Upper lobe of right lung (tissue), 1 donor: ENCODE measurements at places on chromosomes 3 and 15. TPM values are rescaled to one million over a fixed set of nuclear protein-coding genes. Genes with fewer than 3 reads are reported as not detected.

GRCh38 chr3:28940530-28940929 is 340.3 kb upstream of the RBMS3 start:
- H3K4me1 ChIP-seq = peaks cover 14% of the 10 kb centered on the region
- DNase-seq = no peak
- H3K27ac ChIP-seq = peak overlapping the region; percentile 55
- H3K27me3 ChIP-seq = no peaks in the 10 kb centered on the region
- H3K4me3 ChIP-seq = no peak overlapping the region
- H3K36me3 ChIP-seq = no peaks in the 10 kb centered on the region

DNA sequence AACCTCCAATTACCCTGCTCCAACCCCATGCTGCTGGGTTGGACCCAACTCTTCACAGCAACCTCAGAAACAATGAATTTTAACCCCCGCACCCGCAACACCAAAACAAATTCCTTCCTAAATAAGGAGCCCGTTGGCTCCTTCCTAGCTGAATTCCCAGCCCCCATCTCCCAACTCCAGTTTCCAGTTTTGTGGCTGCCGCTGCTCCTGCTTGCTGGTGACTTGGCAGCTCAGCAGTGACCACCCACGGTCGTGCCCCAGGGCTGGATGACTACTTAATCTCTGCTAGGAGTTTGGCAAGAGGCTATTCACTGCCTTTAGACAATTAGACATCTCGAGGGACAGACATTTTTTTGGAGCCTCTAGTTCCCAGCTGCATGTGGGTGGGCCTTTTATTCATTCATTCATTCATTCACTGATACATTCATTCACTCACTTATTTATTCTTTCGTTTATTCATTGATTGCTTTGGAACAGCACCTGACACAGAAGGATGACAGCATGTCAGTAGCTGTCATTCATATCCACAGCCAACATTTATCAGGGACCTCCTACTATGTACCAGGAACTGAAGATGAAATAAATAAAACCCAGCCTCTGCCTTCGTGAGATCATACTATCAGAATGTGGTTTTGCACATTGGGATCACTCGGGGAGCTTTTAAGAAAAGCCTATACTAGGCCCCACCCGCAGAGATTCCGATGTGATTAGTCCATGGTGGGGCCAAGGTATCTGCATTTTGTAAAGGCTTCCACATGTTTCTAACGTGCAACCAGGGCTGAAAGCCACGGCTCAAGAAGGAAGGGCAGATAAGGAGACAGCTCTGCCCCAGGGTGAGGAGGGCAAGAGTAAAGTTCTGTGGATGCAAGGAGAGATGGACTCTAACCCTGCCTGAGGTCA is 256.5 kb downstream of the SHQ1 start:
- no peak overlapping the region for H3K4me3 ChIP-seq
- no peaks in the 10 kb centered on the region for H3K36me3 ChIP-seq
- DNase-seq = no peak
- no peaks in the 10 kb centered on the region for H3K4me1 ChIP-seq
- no peaks in the 10 kb centered on the region for H3K27me3 ChIP-seq
- no peak overlapping the region for H3K27ac ChIP-seq

DNA sequence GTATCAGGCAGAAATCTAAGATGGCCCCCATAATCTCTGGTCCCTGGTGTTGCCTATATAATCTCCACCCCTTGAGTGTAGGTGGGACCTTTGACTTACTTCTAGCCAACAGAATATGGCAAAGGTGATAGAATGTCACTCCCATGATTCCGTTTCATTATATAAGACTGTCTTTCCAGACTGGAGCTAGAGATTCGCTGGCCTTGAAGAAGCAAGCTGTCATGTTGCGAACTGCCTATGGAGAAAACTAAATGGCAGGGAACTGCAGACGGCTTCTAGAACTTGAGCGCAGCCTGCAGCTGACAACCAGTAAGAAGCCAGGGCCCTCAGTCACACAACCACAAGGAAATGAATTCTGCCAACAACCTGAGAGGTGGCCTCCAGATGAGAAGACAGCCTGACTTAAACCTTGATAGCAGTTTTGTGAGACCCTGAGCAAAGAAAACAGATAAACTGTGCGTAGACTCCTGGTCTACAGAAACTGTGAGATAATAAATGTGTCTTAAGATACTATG is 2.2 kb upstream of the KPNA1 start:
- no peak overlapping the region for H3K4me3 ChIP-seq
- no peak overlapping the region for H3K27ac ChIP-seq
- H3K27me3 ChIP-seq = no peaks in the 10 kb centered on the region
- H3K4me1 ChIP-seq = peaks cover 16% of the 10 kb centered on the region
- DNase-seq = no peak
- no peaks in the 10 kb centered on the region for H3K36me3 ChIP-seq

DNA sequence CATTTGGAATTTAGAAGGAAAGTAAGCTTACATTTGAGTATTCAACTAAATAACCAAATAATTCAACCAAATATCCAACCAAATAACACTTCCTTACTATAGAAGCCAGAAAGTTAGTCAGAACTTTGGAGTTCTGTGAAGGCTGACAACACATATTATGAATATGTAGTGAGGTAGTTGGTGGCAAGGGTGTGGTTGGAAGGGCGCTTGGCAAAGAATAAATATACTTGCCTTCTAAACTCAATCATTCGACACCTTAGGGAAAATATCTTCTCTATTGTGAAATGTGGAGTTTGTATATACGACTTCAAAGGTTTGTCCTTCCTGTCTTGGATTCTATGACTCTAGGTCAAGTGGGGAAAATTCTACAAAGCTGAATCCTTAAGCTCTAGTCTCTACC is 111.7 kb upstream of the OSTN start:
- H3K27me3 ChIP-seq = no peaks in the 10 kb centered on the region
- no peak overlapping the region for H3K27ac ChIP-seq
- H3K4me1 ChIP-seq = no peaks in the 10 kb centered on the region
- no peaks in the 10 kb centered on the region for H3K36me3 ChIP-seq
- no peak for DNase-seq
- H3K4me3 ChIP-seq = no peak overlapping the region

- no peaks in the 10 kb centered on the region for H3K27me3 ChIP-seq
- peak overlapping the region; percentile 94 for H3K4me3 ChIP-seq
- H3K36me3 ChIP-seq = no peaks in the 10 kb centered on the region
- peaks cover 37% of the 10 kb centered on the region for H3K4me1 ChIP-seq
Observed at GRCh38 chr3:143973259-143974021, 1.8 kb downstream of the DIPK2A start.

DNA sequence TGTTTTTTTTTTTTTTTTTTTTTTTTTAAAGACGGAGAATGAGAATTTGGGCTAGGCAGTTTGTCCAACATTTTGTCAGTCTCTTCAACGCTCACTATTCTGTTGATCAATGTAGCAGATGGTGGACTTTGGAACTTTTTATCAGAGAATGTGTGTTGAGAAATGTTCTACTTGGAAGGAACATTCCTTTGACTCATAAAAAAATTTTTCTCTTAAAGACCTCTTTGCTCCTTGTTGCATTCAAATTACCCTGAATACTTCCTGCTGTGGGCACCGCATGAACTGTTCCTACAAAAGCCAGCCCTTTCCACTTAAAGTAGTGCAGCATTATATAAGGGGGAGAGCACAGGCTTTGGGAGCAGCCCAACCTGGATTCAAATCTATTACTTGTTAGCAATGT is 182.9 kb downstream of the AKAP13 start:
- no peaks in the 10 kb centered on the region for H3K27me3 ChIP-seq
- peaks cover 5% of the 10 kb centered on the region for H3K36me3 ChIP-seq
- H3K27ac ChIP-seq = peak overlapping the region; percentile 69

- no peaks in the 10 kb centered on the region for H3K27me3 ChIP-seq
- peaks cover 72% of the 10 kb centered on the region for H3K36me3 ChIP-seq
- no peak for DNase-seq
- H3K4me3 ChIP-seq = no peak overlapping the region
Observed at GRCh38 chr3:66409771-66410754, 90.8 kb downstream of the LRIG1 start.

GRCh38 chr15:71005895-71006294 is 109.4 kb upstream of the THSD4 start:
- H3K27ac ChIP-seq = no peak overlapping the region
- no peaks in the 10 kb centered on the region for H3K36me3 ChIP-seq
- H3K27me3 ChIP-seq = no peaks in the 10 kb centered on the region
- H3K4me3 ChIP-seq = no peak overlapping the region
- no peak for DNase-seq

- H3K4me3 ChIP-seq = no peak overlapping the region
- no peak for DNase-seq
- no peaks in the 10 kb centered on the region for H3K36me3 ChIP-seq
- peaks cover 8% of the 10 kb centered on the region for H3K4me1 ChIP-seq
- H3K27me3 ChIP-seq = no peaks in the 10 kb centered on the region
Observed at GRCh38 chr15:84727429-84727828, 11.5 kb upstream of the SEC11A start.

DNA sequence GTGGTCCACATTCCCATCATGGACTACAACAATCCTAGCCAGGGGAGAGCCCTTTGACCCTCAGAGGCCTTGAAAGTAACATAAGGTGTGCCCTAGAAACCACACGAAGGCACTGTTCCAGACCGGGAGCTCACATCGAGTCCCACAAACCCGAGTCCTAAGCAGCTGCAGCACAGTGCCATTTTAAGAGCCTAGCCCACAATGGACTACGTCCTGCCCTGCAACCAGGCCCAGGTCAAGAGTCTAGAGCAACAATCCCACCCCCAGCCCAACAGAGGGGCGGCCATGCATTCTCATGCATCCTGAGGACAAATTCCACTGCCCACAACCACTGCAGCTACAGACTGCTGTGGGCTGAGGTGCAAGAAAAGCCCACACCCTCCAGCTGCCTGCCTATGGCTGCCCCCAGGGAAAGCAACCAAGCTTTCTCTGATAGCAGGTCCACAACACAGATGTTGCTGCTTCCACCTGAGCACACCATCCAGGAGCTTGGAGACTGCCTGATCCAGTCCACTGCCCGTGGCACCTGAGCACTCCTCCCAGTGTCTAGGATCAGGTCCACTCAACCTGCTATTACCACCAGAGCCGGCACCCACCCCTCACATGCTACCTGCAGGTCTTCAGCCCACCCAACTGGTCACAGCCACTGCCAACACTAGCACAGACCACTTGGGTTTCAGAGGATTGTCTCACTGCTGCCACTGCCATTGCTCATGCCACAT is 56.8 kb downstream of the IGSF11 start:
- H3K4me1 ChIP-seq = no peaks in the 10 kb centered on the region
- no peak overlapping the region for H3K4me3 ChIP-seq
- no peak for DNase-seq
- H3K27me3 ChIP-seq = no peaks in the 10 kb centered on the region

DNA sequence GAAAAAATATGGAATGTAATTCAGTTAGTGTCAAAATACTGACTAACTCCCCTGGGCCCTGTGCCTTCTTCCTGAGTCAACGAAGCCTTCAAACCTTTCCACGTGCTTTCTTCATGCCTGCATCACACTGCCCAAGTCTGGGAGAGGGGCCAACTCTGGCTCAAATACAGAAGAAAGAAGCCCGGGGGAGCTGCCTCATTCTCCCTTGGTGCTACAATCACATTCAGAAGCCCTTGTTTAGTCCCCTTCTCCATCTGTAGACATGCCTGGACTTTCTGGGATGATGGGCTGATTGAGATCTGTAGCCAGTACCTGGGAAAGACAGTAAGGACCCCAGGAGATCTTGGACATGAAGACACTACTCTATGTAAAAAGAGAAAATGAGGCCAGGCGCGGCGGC is 77.8 kb upstream of the GSK3B start:
- no peaks in the 10 kb centered on the region for H3K36me3 ChIP-seq
- no peaks in the 10 kb centered on the region for H3K27me3 ChIP-seq
- peaks cover 10% of the 10 kb centered on the region for H3K4me1 ChIP-seq
- H3K4me3 ChIP-seq = no peak overlapping the region
- DNase-seq = no peak

DNA sequence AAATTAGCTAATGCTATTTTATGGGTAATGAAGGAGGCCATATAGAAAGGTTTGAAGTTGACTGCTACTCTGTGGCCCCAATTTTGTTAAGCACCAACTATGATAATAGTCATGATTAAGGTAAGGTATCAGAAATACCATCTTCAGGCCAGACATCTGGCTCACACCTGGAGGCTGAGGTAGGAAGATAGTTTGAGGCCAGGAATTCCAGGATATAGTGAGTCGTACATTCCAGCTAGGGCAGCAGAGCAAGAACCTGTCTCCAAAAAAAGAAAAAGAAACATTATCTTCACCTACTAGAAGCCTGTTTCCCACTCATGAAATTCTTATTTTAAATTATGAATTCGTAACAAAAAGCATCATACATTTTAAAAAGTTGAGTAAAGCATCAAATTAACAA is 64.4 kb downstream of the LRRC28 start:
- no peak overlapping the region for H3K27ac ChIP-seq
- no peak for DNase-seq
- no peaks in the 10 kb centered on the region for H3K36me3 ChIP-seq
- H3K4me1 ChIP-seq = no peaks in the 10 kb centered on the region
- no peak overlapping the region for H3K4me3 ChIP-seq

- H3K4me1 ChIP-seq = peaks cover 4% of the 10 kb centered on the region
- H3K36me3 ChIP-seq = peaks cover 100% of the 10 kb centered on the region
- no peak for DNase-seq
- no peak overlapping the region for H3K27ac ChIP-seq
Observed at GRCh38 chr3:12598890-12599289, 42.0 kb downstream of the MKRN2 start.

DNA sequence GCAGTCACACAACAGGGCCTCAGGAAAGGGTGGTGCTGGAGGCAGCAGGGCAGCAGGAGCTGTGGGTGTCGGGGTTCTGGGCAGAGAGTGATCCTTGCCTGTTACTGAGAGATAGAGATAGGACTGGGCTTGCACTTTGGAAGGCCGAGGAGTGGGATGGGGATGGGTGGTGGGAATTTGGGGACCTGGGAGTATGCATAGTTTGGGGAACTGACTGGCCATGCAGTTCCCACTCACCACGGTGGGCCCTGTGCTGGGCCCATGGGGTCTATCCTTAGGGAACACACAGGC is 192.5 kb upstream of the LINGO1 start:
- peaks cover 25% of the 10 kb centered on the region for H3K27me3 ChIP-seq
- H3K36me3 ChIP-seq = no peaks in the 10 kb centered on the region
- no peak overlapping the region for H3K4me3 ChIP-seq
- DNase-seq = peak; percentile 44
- no peak overlapping the region for H3K27ac ChIP-seq
- H3K4me1 ChIP-seq = peaks cover 2% of the 10 kb centered on the region

Gene ZPLD1
- total RNA-seq = not detected

Gene SLC26A6
- 19.9 TPM for total RNA-seq

Gene LIPC
- 0.64 TPM for total RNA-seq

Gene PLA1A
- 37.6 TPM for total RNA-seq

Gene ZCWPW2
- total RNA-seq = 0.96 TPM
